Activated T-cell treated with anti-CD3 and anti-CD28 coated beads for 24 hours (primary cell): ENCODE measurements at places on chromosomes 12 and 14.

DNA sequence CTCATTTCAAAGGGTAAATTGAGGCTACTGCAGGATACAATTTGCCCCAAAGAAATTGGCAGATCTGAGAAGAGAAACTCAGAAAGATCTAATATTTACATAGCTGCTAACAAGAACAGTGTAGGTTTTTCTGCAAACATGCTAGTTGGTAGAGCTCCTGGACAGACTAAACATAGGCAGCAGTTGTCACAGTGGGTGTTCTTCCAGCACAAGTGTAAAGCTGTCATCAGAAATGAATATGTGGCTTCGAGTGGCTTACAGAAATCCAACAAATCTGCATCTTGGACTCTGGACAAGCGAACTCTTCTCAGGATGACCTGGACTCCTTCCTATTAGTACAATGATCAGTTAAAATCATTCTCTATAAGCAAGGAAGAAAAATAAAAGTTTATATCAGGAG lies 5.9 kb downstream of the CBX5 start:
- no peak for DNase-seq

DNA sequence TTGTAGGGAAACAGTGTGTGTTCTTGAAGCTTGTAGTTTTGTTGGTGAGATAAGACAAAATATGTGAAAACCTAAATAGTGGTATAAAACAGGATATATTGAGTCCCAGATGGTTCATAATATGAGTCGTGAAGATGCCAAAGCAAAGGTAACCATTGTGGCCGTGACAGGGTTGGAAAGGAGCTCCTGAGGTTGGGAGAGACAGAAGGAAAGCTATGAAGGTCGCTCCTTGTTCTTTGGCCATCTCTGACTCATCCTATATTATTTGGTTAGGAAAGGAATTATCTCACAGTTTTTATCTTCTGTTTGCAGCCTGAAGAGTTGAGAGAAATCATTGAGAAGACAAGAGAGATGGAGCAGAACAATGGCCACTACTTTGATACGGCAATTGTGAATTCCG lies 27.1 kb downstream of the ATP6V1D start:
- no peak for DNase-seq

GRCh38 chr12:52132754-52133161 lies 53.3 kb downstream of the SMIM41 start:
- DNase-seq = no peak

DNA sequence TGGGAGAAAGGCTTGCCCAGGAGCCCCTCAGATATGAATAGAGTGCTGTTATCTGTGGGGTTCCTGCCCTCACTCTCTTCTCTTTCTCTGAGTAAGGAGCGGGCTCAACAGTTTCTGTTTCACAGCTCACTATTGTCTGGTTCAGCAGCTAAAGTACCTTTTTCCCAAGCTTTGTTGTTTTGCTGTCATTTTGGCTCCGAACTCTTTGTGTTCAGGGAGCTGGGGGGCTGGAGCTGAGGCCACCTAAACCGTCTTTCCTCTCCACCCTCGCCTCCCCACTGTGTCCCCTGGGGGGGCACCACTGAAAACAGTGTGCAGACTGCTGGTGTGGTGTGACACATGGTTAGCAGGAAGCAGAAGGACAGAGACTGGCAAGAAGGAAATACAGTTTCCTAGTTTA lies 51.4 kb downstream of the FBXW8 start:
- DNase-seq = no peak

DNA sequence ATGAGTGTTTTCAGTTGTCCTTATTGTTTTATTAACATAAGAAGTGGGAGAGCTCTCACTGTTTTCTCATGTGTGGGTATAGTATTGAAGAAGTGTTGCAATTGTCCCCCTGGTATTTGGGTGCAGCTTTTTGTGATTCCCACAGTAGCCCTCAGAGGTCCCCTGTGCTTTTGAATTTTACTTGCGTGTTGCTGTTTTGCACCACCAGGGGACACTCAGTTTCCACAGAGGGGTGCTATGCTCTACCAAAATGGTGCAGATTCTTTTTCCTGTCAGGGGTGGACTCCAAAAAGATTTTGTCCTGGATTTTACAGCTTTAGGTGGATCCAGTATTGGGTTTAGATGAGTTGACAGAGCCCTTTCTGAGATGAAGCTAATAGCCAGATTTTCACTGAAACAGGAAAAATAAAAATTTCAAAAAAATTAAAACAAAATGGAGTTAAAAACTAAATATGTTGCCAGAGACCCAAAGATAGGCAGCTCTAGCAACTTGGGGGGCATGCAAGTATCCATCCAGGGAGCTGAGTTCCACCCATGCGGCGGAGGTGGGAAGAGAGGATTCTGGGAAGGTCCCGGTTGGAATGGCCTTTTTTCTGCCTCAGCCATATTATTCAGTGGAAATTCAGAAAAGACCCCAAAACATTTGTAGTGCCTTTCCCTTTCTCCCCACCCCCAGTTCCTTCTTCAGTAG lies 50.2 kb downstream of the TTLL5 start:
- no peak for DNase-seq

- no peak for DNase-seq
Observed at GRCh38 chr14:101581806-101582205, 20.5 kb downstream of the DIO3 start.

DNA sequence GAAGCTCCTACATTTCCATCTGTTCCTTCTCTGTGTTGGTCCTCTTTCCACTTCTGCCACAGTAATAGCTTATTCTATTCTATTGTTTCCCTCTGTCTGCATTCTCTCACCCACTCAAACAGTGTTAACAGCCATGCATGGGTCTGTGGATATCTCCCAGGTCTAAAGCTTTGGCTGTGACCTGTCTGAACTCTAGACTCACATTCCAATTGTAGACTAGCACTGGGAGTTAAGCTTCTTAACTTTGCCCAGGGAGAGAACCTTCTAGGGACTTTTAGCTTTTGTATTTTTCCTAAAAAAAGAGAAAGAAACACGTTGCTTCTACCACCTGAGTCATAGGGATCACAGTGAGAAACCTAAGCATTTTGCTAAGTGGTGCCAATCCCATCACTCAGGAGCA lies 36.7 kb downstream of the PTPRR start:
- DNase-seq = no peak

DNA sequence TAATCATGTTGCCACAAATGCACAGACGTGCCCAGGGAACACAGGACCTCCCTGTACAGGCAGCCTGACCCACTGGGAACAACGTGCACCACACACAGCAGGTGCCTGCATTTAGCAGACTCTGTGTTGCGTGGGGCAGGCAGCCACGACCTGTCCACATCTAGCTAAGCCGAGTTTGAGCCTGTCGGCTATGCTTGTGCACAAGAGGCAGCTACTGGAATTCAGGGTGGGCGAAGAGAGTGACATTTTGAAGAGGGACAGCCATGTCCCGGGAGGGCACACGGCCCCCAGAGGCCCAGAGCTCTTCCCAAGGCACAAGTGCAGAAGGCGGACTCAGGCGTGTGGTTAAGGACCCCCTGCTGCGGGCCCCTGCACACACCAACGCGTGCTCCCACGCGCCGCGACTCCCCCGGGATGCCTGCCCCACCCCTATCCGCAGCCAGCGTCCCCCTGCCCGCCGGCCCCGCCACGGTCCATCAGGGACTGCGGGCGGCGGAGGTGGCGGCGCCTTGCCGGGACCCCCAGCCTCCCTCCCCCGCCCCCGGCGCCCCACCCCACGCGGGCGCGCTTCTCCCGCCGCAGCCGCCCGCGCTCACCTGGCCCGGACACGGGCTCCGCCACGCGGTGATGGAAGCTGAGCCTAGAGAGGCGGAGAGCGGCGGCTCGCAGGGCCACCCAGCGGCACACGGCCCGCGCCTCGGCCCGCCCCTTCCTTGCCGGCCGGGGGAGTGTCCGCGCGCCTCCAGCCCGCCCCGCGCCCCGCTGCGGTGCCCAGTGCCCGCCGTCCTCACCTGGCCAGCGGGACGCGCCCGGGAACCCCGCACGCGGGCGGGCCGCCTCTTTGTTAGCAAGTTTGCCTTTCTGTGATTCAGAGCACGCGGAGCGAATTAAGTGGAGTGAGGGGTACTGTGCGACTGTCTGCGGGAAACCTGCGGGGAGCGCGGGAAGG lies 125.3 kb upstream of the PRMT8 start:
- no peak for DNase-seq

GRCh38 chr12:26252946-26253345 lies 57.6 kb downstream of the SSPN start:
- no peak for DNase-seq

- no peak for DNase-seq
Observed at GRCh38 chr14:68625366-68626090, 167.3 kb downstream of the ZFP36L1 start.

GRCh38 chr12:117547209-117547608 lies 185.8 kb upstream of the NOS1 start:
- no peak for DNase-seq
